ENCODE measurements at places on chromosomes 7 and 10.

GRCh38 chr7:151832656-151833055 is 44.3 kb downstream of the PRKAG2 start:
- no peak for DNase-seq

DNA sequence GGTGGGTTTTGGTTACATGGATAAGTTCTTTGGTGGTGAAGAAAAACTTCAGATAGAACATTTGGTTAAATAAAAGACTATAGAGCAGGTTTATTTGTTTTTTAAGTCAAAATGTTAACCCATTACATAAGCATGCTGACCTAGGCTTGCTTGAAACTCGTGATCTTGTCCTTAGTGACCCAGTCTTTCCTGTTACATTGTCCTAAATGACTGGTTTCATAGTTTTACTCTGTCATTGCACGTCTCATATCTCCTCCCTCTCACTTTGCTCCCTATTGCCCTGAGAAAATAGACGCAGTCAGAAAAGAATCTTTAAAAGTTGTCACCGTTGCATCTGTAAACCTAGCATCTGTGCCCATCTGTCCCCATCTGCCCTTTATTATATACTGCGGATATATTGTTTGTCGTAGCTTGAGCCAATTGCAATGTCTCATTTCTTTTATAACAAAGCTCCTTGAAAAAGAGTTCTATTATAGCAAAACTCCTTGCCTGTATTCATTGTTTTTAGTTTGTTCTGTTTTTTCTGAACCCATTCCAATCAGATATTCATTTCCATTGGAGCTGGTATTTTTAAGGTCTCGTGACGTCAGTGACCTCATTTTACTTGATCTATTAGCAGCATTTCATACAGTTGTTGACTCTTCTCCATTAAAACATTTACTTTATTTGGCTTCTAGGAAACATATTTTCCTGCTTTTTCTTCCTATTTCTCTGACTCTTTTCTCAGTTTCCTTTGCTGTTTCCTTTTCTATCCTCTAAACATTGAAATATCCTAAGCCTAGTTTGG is 57.3 kb downstream of the HELLS start:
- DNase-seq, result no peak

DNA sequence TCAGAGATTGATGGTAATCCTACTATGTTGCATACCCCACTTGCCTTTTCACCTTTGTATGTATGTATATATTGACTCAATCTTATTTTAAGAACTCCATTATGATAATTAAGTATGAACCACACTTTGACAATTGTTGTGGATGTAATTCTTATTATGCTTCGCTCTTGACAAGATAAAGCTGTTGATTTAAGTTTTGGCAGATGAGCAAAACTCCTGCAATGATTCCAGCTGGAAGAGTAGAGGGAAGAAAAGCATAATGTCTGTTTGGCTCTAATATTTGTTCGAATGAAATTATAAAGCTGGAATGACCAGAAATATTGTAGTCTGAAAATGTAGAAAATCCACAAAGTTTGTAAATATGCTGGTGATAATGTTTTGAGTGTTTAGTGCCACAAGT is 83.8 kb upstream of the AKR1E2 start:
- no peak for DNase-seq

GRCh38 chr7:43960933-43961332 is 34.7 kb downstream of the UBE2D4 start:
- DNase-seq, result peak; percentile 67

- no peak for DNase-seq
These were observed 17.4 kb downstream of the POLL start for GRCh38 chr10:101570428-101571270.

DNA sequence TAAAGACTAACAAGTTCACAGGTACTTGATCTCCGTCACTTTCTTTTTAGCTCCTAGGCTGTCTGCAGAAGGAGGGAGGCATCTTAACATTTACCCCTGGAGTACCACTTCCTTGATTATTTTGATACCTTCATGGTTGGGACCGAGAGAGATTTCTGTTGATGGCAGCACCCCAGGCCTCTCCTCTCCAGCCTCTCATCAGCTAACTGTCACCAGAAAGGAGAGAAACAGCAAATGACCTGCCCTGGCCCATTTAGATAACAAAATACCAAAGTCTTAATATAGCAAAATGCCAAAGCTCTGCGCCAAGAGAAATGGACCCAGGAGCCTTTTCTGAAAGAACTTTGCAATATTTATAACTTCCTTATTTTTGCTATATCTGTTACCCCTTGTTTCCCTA is 30.0 kb upstream of the KLHL7 start:
- no peak for DNase-seq

GRCh38 chr7:31093282-31093681 is 41.2 kb downstream of the ADCYAP1R1 start:
- DNase-seq, result no peak

DNA sequence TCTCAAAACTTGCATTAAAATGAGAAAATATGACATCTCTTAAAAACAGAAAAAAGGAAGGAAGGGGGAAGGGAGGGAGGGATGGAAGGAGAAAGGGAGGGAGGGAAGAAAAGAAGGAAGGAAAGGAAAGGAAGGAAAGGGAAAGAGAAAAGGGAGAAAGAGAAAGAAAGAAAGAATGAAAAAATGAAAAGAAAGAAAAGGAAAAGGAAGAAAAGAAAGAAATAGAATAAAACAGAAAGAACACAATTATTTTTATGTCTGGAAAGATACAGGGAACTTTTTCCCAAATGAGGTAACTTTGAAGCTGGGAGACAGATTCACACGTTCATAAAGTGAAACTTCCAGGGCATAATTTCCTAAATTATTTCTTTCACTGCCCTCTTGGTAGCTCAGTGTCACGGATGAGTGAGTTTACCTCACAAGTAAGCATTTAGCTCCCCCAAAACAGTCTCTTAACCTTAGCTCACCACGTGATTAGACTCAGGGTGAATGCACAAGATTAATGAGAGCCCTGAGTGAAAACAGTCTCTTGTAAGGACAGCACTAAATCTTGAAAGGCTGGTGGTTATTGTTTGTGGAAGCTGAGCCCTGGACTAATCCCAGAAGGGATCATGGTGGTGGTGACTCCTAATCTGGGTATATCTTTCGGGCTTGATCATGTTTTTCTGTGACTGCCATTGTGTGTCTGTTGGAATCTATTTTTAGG is 74.1 kb upstream of the HDAC9 start:
- DNase-seq, result peak; percentile 32

DNA sequence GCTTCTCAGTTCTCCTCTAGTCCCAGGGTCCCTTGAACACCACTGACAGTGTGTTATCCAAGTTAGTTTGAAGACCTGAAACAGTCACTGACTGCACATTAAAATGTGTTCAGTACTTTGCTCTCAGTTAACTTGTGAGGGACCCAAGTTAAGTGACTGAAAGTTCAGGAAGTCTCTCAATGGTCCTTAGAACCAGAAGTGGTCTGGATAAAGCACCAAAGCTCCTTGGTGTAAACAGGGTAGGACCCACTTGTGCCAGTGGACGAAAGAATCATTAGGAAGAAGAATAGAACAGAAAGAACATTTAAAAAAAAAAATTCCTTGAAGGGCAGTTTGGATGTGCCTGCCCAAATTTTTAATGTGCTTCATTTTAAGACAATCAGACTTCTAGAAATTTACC is 45.1 kb downstream of the NOD1 start:
- DNase-seq, result no peak

- DNase-seq, result no peak
These were observed 1082.4 kb downstream of the KCNMA1 start for GRCh38 chr10:76555067-76555670.

- DNase-seq, result no peak
These were observed 111.9 kb downstream of the GRID1 start for GRCh38 chr10:86254526-86255174.

- DNase-seq, result no peak
These were observed 22.7 kb downstream of the TWIST1 start for GRCh38 chr7:19094598-19095352.

GRCh38 chr10:61669849-61670248 is 7.1 kb downstream of the CABCOCO1 start:
- no peak for DNase-seq

DNA sequence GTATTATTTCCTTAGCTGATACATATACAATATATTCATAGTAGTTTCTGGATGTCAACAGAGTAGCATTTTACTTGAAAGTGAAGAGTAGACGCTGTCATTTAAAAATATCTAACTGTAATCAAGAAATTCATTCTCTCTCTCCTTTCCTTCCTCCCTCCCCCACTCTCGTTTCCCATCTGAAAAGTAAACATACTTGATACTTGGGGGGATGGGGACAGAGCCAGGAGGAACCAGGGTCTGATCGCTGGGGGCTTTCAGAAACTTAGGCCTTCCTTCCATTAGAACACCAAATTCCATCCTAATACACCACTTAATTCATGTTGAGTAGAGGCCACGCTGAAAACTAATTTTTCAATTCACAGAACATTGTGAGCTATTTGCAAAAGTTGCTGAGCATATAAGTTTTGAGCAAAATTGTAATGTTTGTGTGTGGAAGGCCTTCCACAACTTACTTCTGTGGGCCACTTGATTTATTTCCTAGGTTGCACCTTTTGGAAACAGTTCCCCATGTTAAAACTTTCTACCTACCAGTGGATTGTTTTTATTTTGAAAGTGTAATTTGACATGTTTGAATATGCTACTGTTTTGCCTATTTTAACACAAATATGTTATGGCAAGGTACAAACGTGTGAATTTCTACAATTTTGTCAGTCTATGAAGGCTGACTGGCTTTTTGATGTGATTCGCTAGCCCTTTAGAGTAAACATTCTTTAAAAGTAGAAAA is 35.2 kb downstream of the CNPY1 start:
- no peak for DNase-seq

GRCh38 chr10:78225594-78225993 is 191.9 kb downstream of the RPS24 start:
- DNase-seq, result no peak

DNA sequence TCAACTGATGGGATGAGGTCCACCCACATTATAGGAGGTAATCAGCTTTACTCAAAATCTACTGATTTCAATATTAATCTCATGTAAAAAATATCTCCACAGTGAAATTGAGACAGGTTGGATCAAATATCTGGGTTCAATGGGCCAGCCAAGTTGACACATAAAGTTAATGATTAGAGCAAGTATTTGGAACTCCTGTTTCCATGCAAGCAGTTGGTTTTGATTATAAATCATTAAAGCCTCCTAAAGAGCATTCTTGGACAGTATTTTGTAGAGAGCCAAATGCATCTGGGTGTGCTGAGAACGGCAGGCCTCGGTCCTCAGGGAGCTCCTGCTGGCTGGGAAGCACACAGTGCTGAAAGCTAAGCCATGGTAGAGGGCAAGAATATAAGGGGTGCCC is 126.9 kb upstream of the BTBD16 start:
- no peak for DNase-seq

- DNase-seq, result peak; percentile 61
These were observed 32.7 kb downstream of the ABCB5 start for GRCh38 chr7:20647908-20648776.

- no peak for DNase-seq
These were observed 36.5 kb downstream of the KLF6 start for GRCh38 chr10:3748484-3748883.

GRCh38 chr10:98980353-98980752 is 255.3 kb downstream of the HPSE2 start:
- peak; percentile 6 for DNase-seq

DNA sequence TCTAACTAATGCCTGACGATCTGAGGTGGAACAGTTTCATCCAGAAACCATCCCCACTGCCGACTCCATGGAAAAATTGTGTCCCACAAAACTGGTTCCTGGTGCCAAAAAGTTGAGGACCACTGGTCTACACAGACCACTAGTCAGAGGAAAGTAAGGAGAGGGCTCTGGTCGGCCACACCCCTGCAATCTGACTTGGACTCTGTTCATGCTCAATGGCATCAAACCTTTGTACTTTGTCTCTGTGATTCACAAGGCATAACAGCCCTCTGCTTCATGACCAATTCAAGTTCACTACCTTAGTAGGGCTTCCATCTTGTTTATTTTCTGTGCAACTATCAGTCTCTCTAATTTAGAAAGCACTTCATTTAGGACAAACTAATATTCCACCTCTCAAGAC is 1.8 kb downstream of the TUBAL3 start:
- DNase-seq, result no peak

DNA sequence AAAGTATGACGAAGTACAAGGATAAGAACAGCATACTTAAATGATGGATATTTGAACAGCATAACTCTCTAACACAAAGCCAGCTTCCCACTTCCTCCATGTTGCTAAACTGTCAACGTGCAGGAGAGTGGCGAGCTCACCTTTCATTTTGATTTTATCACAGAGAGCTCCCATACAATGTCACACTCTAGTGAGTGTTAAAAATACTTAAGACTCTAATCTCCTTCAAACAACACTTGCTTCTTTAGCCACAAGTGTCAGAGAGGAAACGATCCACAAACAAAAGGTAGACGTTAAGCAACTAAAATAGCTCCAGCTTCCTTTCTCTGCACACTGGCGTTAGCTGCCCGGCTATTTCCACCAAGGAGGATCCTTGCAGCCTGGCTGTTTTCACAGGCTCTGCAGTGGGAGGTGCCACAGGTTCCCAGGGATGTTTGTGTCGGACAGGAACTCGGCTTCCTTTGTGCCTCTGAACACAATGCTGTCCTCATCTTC is 194.6 kb downstream of the COBL start:
- no peak for DNase-seq

GRCh38 chr7:1572111-1572822 is 2.4 kb upstream of the PSMG3 start:
- no peak for DNase-seq

- DNase-seq, result peak; percentile 86
These were observed 11.8 kb upstream of the DRGX start for GRCh38 chr10:49407552-49408137.

DNA sequence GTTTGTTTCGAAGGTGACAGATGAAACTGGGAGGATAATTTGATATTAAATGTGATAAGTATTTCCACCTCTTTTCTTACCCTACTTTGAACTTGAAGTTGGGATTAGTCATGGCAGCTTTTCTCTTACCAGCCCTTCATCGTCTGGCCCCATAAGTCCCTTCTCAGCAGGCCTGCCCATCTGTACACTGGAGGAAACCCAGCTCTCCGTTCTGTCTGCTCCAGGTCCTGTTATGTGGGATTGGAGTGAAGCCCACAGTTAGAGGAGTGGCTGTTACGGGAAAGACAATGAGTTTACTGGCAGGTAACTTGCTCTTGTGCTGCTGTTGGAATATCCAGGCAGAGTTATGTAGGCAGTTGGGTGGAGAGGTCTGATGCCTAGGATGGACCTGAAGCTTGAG is 127.3 kb downstream of the CAMK1D start:
- no peak for DNase-seq

DNA sequence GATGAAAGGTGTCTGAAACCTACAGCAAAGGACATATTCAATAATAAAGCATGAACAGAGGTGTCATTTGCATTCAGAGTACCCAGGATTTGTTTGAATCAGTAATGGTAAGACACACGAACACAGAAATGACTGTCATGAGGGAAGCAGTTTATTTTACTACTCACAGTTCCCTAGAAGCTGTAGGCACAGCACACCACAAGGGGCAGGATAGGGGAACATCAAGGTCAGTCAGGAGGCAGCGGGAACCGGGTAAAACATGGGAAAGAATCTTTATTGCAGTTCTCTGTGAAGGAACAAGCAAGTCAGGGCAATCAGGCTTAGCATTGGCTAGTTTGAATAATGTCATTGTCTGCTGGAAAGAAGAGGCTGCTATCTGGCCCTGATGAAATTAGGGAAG is 70.2 kb upstream of the PDSS1 start:
- peak; percentile 4 for DNase-seq

- DNase-seq, result no peak
These were observed 101.0 kb upstream of the DNAAF5 start for GRCh38 chr7:625376-625971.
